AG04449 (cell line): ENCODE measurements at places on chromosomes 13 and 19.

- DNase-seq: no peak
Observed at GRCh38 chr13:93227280-93227877, 772 bp downstream of the GPC6 start.

GRCh38 chr19:46216612-46217011 lies 12.9 kb upstream of the IGFL1 start:
- DNase-seq: no peak

DNA sequence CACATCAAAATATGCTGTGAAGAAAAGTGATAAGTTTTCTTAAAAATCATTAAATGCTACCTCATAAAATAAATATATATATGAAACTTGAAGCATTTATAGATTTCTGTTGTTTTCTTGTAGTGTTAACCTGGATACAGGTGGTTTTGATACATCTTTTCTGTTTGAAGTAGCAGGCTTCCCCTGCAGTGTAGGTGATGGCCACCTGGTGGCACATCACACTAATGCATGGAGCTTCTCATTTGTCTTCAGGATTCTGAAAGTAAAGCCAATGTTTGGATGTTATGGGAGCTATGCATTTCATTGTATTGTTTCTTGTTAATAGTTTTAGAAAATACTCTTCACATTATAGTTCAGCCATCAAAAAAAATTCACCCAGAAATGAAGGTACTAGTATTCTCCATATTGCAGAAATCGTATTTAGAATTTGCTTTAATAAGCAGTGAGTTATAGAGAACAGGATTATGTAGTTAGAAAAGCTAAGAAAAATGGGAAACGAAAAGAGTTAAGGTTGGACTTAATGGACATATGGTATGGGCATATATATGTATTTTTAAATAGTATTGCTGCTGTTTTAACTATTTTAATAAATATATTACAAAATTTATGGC lies 18.7 kb downstream of the GPR180 start:
- no peak for DNase-seq

DNA sequence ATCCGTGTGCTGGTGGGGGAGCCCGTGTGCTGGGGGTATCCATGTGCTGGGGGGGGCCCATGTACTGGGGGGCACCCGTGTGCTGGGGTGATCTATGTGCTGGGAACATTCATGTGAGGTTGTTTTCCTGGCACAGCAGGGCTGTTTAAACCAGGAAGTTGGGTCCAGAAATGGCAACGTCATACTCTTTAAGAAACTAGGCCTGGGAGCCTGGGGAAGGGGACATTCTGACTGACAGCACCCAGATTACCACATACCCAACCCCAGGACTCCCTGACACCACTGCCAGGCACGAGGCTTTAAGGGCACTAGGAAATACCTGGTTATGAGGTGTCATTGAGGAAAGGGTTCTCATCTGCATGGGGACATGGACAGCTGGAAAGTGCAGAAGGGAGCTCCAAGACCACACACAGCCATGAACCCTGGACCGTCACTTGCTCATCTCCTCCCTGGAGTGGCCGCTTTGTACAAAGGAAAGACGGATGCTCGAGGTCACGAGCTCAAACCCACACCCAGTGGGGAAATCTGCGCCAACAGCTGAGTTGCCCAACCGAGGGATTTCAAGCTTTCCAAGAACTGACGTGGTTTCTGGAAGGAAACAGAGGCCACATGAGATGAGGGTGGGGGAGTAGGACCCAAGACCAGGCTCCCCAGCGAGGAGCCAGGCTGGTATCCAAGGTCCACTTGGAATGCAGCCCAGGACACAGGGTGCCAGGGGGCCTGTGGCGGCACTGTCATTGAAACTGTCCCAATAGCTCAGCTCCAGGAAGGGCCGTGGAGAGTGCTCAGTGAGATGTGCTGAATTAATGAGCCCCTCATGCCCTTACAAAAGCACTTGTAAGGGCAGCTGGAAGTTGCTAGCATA lies 40.9 kb downstream of the RAB20 start:
- no peak for DNase-seq
